ENCODE measurements at places on chromosomes 3 and 15.
A peak's percentile ranks its signal among the peaks of the same experiment; 100 is the strongest.

- no peak for DNase-seq
Observed at GRCh38 chr15:52012210-52012609, 6.8 kb upstream of the MAPK6 start.

- no peak for DNase-seq
Observed at GRCh38 chr15:28264166-28264565, 57.8 kb downstream of the HERC2 start.

- peak; percentile 98 for DNase-seq
Observed at GRCh38 chr3:196503196-196504076, at the start of gene RNF168. Gene RNF168 (minus strand): TSS chr3:196503768. CDS start chr3:196503173, 595 bp downstream.

DNA sequence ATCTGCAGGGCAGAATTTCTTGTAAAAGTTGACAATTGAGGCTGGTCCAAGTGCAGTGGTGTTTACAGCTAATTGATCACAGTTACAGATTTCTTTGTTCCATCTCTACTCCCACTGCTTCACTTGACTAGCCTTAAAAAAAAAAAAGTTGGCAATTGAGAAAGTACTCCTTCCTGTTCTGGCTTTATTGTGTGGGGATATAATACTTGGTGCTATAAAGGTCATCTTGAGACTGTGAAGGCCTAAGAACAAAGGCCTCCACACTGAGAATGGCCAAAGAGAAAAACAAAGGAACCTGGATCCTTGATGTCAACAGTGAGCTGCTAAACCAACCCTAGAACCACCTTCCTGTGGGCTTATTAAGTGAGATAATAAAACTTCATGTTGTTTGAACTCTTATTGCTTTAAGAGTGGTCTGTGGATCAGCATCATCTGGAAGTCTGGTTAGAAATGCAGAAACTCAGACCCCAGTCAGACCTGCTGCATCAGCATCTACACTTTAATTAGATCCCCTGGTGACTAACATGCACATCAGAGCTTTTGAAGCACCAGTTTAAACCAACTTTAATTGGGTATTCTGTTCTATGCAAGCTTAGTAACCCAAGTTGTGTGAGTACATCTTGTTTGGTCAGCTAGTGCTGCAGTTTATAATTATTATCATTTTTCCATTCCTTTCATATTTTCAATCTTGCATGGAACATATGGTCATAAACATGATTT, 55.2 kb downstream of the TMOD3 start:
- DNase-seq, result no peak

GRCh38 chr3:179074656-179075055, 3.0 kb upstream of the ZMAT3 start:
- no peak for DNase-seq

GRCh38 chr15:64400583-64400982, 12.9 kb downstream of the TRIP4 start:
- DNase-seq, result no peak

GRCh38 chr3:18258492-18258891, 166.6 kb downstream of the SATB1 start:
- DNase-seq, result no peak

DNA sequence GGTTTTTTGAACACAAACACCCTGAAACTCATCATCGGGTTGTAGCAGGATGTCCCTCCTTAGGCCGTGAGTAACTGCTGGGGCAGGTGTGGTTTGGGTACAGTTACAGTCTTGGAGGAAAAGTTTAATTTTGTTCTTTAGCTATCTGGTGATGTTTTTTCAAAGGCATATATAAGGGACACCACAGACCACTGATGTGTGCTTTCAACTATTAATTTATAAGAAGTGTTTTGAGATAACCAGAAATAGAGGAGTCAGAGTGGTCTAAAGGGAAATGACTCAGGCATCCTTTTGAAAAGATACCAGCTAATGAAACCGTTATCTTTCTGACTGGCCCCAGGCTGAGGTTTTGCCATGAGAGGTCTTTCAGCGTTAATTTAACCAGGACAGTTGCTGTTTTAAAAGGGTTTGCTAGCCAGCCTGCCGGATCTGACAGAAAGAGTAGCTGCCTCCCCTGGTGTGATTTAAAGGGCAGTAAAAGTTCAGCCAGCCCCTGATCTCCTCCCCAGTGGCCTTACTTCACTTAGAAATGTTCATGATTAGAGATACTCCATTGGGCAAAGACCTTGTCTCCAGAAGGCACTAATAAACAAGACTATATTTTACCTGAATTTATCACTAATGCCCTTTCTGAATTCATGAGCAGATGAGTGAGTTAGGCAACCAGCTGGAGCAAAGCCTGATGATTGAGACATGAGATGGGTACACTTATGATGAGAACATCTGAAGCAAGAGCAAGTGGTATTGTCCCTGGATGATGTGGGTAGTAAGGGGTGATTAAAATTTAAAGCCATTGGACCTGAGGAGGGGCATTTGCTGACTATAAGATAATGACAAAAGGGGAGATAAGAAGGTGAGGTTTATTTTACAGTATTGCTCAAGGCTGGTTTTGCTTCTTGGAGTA, 482.5 kb upstream of the TBL1XR1 start:
- DNase-seq, result no peak

DNA sequence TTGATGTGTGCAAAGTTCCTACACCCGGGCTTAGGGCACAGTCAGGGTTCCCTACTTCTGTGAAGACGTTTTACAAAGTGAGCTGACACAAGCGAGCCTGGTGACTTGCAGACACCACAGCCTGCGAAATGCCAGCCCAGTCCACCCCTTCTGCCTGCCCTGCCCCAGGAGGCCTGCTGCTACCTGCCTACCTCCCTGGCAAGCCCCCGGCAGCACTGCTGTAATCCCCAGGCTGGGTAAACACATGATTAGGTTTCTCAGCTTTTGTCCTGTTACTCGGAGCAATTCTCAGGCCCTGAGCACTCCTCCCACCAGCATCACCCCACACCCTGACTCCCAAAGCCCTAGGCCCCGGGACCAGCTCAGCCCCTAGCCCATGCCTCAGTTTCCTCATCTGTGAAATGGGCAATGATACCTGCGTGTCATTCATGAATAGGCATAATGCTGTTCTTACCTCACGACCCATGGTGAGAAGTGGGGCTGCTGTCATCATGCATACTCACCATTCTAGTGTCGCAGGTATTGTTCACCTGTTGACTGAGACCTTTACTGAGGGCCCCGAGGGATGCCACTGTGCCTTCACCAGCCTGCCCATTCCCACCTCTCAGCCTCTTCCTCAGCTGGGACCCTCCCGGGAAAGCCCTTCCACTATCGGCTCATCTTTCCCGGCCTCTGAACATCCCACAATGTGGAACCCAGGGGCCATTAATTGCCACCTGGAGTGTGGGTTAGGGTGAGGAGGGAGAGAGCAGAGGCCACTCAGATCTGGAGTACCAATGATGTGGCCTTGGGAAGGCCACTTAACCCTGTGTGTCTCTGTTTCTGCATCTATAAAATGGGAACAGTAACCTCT, 31.5 kb upstream of the SLC6A6 start:
- DNase-seq, result no peak

DNA sequence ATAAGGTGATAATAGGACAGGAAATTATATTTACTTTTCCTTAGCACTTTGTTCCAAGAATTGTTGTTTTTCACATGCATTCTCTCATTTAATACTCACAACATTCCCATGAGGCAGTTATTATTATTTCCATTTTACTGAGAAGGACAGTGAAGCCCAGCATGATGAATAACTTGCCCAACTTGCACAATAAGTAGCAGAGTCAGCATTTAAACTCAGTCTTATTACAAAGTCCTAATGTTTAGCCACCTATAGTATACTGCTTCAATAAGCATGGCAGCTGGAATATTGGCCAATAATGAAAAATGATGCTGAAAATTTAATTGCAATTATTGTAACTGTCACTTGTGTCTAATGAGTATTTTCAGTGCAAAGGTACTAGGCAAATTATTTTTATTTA, 45.7 kb downstream of the SYNPR start:
- no peak for DNase-seq

GRCh38 chr3:36792342-36792741, 28.0 kb upstream of the DCLK3 start:
- no peak for DNase-seq

DNA sequence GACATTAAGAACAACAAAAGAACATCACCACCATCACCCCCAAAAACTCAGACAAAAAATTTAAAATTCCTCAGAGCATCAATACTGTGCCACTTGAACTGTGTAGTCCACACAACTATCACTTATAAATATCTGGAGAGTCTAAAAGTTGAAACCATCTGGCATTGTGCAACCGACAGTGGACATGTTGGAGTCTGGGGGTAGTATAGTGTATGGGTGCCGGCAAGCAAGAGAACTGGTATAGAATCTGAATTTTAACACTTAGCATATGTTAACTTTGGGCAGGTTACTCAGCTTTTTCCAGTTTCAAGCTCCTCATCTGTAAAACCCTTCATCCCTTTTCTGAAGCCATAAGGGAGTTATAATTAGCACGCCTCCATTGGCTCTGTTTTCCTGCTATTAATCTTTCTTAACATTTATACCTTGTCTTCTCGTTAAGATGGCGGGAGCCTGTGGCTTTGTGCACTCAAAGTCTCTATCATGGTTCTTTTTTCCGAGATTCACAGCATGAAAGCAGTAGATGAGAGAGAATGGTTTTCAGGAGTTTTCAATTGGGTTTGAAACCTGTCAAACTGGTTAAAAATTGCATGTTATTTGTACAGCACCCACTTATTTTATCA, 255.7 kb upstream of the TBL1XR1 start:
- no peak for DNase-seq

GRCh38 chr3:172074032-172074431, 34.7 kb downstream of the FNDC3B start:
- DNase-seq, result no peak

GRCh38 chr3:150775001-150775599, 12.1 kb upstream of the SIAH2 start:
- no peak for DNase-seq

DNA sequence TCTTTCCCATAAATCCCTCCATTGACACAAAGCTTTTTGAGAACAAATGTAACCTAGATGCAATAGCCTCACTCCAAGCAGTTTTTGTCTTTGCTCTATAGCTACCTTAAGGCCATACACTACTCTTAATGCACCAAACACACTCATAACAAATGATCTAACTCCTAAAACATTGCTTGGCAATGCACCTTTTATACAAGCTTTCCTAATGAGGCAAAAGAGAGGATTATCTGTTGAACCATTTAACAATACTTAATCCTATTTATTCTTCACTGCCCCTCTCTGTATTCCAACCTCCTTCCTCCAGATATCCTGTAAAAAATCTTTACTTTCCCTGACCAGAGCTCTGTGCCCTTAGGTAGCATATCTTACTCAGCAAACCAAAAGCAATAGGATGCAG, 558.1 kb upstream of the MDFIC2 start:
- DNase-seq, result no peak

DNA sequence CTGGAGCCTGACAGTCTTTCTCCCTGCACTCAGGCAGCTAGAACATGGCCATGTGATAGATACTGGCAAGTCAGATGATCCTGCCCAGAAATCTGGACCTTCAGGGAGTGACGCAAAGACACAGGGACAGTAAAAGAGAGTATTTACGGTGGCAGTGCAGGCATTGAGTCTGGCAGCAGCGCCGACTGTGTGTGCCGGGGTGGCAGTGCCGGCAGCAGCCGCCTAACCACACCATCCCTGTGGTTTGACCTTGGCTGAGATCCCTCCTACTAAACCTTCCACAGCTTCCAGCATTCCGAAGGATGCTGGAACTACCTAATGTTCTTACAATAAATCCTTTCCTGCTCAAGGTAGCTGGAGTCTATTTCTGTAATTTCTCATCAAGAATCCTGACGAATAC, 4.6 kb upstream of the TSPAN3 start:
- no peak for DNase-seq

- DNase-seq, result no peak
Observed at GRCh38 chr3:140470962-140471361, 206.9 kb upstream of the TRIM42 start.

DNA sequence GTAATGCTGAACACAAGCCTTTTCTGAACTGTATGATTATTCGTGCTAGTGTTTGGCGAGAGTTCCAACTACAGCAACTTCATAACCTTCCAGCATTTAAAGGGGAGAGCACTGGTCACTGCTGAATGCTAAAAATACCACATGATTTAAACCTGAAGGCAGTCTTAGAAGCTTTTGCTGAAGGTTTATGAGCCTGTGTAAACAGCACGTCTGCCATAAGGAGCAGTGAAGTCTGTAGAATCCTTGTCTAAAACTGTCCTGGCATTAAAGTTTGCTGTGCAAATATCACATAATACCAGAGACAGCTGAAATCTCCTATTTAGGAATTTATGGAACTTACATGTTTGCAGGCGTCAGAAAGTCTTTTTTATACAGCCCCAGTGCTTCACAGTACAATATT, 5.9 kb downstream of the SATB1 start:
- no peak for DNase-seq

DNA sequence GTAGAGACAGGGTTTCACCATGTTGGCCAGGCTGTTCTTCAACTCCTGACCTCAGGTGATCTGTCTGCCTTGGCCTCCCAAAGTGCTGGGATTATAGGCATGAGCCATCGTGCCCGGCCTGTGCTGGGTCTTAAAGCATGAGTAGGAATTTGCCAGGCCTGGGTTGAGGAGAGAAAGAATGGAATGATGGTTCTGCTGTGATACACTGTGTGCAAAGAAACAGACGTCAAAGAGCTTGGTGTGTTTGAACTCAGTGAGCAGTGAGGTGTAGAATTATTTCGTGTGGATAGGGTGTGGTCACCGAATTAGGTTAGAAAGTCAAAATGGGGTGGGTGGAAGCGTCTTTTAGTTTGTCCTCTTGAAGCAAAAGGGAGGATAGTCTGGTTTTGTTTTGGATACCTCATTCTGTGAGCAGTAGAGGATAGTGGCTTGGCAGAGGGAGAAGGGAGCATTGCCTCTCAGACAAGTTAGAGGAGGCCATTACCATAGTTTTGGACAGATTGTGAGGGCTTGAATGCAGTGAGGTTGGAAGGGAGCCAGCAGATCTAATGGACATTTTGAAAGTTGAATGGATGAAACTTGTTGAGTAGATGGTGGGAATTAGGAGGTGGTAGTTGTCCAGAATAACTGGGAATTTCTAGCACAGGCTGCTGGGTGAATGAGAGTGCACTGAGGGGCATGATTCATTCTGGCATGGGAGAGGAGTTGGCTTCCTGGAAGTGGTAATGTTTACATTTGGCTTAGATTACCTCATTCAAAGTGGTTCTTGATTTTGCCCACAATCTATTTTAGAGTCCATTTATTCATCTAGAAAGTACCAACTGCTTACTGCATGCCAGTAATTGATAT, 27.2 kb downstream of the AKAP13 start:
- DNase-seq, result no peak

DNA sequence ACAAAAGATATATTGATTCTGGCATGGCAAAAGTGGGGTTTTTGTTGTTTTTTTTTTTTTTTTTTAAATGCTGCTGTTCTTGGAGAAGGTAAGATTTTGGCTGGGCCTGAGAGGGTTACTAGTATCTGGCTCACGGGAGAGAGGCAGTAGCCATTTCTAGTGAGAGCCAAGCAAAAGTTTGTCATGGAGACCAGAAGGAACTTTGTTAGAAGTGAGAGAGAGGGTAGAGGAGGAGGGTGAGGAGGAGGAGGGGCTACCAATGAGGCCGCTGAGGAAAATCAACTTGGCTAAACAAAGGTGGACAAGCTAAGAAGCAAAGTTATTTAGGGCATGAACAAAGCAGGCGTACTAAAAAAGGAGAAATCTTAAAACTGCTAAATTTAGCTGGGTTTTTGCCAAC, 48.9 kb upstream of the STRIT1 start:
- no peak for DNase-seq

All from left forelimb (tissue), 1 donor.